Stimulated activated CD4-positive, alpha-beta T cell treated with anti-CD3 and anti-CD28 coated beads, Interleukin-15, amount 100 ng/mL, for 1 hour (primary cell): ENCODE measurements at places on chromosomes 2 and 18.
A peak's percentile ranks its signal among the peaks of the same experiment; 100 is the strongest.

GRCh38 chr2:232075080-232075479, 113.6 kb downstream of the DIS3L2 start:
- DNase-seq, result no peak

- peak; percentile 37 for DNase-seq
These were observed 18.2 kb upstream of the PCBP1 start for GRCh38 chr2:70069049-70069448.

DNA sequence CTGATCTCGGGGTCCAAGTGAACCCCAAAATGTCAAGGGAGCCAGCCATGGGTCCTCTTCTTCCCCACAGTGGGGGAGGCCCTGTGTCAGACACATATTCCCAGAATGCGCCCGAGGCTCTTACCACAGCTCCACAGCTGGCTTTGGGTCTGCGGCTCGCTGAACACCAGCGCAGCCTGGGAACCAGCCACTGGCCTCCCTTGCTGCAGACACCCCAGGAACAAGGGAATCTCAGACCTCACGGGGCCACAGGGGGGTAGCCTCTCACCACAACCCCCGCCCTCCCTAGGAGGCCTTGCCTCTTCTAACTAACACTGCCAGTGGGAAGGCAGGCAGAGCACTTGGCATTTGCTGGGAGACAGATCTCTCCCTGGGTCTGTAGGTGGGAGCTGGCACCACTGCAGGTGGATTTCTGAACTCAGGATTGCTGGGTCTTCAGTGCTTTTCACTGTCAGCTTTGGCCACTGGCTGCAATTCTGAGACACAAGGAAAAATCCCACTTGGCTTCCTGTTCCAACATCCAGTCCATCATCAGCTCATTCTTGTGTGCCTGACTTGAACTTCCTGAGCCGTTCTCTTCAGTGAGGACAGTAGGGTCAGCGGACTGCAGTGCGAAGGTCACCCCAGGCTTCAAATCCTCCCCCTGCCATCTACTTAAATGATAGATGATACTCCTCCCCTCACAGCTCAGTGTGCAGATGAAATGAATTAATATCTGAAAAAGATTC, 128.7 kb downstream of the CAPN13 start:
- DNase-seq, result no peak

DNA sequence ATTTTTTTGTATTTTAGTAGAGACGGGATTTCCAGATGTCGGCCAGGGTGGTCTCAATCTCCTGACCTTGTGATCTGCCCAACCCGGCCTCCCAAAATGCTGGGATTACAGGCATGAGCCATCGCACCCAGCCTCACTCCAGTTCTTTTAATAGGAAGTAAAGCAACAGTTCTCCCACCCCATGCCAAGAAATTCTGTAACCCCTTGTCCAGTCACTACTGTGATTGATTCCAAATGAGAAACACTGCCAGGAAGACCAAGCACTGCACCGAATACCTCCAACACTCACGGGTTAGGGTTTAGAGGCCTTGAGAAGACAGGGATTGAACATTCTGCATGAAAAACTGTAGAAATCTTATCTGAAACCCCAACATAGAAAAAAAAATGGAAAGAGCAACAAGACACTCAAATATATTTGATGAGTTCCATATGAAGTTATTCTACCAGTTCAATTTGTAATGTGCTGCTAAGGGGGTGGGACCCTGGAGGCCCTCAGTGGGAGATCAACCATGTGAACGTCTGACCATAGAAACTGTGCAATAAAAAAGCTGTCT, 48.2 kb upstream of the BIN1 start:
- DNase-seq, result no peak

GRCh38 chr2:148546270-148546669, 98.3 kb upstream of the EPC2 start:
- no peak for DNase-seq

- no peak for DNase-seq
These were observed 54.2 kb downstream of the ZEB2 start for GRCh38 chr2:144465749-144466148.

GRCh38 chr2:189763908-189764661, 1.5 kb upstream of the OSGEPL1 start:
- DNase-seq, result no peak

DNA sequence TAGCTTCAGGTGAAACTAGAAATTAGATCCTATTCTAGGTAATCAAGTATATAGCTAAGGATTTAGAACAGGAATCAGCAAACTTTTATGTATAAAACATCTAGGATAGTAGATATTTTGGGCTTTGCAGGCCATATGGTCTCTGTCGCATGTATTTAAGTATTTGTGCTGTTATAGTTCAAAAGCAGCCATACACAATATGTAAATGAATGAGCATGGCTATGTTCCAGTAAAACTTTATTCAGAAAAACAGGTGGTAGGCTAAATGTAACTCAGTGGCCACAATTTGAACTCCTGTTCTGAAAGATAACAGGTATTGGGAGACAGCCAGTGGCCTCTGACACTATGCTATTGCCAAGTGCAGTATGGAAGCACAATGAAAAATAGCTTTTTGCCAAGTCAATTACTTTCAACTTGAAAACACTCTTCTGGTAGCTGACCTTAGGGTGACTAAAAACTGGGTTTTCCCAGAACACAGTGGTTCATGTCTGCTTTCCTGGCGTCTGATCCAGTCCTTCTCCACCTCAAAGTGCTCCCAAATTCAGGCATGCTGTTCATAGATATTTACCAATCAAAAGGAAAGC, 304.7 kb upstream of the SYT4 start:
- DNase-seq, result no peak

GRCh38 chr2:203490391-203490790, 44.7 kb downstream of the RAPH1 start:
- no peak for DNase-seq

DNA sequence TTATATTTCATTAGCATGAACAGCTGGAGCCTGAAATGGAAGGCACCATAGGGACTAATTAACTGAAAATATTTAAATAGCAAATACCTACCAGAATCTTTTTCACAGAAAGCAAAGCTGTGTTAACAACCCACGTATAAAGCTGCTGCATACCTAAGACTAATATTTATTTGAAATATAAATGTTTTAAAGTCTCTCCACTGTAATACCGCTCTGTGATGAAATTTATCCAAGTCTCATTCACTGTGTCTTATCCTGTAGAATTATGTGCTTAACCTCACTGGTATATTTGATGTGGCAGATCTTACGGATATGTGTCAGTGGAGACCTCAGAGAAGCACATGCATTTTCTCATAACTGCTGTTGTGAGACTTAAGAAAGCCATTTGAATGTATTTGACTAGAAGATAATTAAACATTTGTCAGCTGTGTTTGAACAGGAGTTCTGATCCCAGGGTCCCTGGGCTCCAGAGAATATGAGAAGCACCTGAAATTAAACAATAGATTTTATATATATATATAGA, 373.3 kb downstream of the ZNF804A start:
- DNase-seq, result no peak

GRCh38 chr2:25674077-25674362, 643 bp upstream of the DTNB start:
- DNase-seq, result no peak

GRCh38 chr2:239824046-239824694, 201.0 kb downstream of the NDUFA10 start:
- DNase-seq, result no peak

- DNase-seq, result no peak
These were observed 215.3 kb downstream of the RND3 start for GRCh38 chr2:150271952-150272802.

DNA sequence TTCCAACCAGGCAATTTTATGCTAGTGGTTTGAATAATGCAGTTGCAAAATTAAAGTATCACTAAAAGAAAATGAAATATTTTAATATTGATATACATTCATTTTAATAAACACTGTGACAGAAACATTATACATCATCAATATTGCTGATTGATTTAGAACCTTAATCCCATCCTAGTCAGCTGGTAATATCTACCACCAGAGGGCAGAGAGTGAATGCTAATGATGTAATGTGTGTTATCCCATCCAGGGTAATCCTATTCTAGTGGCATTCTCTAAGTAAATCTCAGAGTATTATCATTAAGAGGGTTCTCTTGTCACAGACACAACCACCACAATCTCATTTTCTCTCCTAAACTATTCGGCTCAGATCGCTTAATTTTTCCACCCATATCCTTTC, 477.4 kb downstream of the CPS1 start:
- no peak for DNase-seq

DNA sequence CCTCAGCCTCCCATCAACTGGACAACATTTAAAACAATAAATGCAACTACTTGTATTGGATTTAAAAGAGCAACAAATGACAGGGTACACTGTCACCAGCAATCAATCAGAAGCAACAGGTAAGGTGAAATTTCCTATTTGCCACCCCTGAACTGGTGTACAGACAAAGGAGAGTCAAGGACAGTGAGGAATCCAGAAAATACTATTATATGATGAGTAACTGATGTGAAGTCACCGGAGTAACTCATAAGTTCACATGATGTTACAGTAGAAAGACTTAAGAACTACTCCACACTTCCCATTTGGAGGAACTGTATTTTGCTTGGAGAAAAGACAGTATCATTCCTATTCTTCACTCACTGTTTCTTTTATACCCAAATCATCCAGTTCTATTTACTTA, 4.1 kb upstream of the STAT1 start:
- no peak for DNase-seq

- no peak for DNase-seq
These were observed 67.8 kb downstream of the TTC32 start for GRCh38 chr2:19833978-19834377.

DNA sequence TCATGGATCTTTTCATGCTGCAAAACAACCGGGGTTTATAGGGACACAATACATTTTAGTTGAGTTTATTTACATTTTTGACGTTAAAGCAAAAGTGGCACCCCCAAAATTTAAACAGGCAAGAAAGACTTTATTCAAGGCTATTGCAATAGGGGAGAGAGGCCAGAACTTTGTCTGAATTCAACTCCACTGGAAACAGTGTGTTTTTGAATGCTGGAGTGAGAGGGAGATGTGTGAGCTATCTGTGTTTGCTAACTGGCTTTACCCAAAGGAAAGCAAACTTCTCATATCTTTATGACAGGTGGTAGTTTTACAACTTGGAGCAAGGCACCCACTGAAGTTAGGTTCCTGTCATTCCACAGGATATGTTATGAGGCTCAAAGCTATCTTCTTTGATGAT, 207.4 kb downstream of the AGPS start:
- no peak for DNase-seq

DNA sequence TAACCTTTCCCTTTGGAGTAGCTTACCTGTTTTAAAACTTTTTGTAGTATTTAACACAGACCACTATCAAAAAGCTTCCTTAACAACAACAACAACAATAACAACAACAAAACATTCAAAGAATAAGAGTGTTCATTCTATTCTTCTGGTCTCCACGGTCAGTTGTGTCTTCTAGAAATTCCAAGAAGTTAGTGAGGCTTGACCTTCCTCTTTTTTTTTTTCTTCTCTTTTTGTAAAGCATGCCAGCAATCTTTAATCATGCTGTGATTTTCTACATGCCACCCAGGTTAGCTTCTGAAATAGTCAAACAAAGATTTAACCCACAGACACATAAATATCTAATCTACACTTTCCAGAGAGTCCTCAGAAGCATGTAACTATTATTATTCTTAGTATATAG, 28.4 kb upstream of the KLHL14 start:
- DNase-seq, result no peak

DNA sequence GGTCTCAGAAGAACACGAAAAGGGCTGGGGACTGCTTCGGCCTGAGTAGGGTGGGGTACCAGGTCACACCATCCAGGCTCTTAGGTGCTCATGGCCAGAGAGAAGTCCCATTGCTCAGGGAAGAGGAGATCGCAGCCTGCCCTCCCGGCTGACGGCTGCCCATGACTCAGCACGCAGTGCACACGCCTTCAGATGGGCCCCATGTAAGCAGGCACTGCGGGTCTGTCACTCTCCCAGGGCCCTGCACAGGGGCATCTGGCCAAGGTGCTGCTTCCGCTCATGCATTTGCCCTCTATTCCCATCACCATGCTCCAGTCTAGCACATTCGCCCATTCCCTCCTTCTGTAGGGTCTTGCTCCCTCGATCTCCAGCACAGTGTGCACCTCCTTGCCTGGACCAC, 34.7 kb downstream of the SFXN5 start:
- DNase-seq, result no peak

DNA sequence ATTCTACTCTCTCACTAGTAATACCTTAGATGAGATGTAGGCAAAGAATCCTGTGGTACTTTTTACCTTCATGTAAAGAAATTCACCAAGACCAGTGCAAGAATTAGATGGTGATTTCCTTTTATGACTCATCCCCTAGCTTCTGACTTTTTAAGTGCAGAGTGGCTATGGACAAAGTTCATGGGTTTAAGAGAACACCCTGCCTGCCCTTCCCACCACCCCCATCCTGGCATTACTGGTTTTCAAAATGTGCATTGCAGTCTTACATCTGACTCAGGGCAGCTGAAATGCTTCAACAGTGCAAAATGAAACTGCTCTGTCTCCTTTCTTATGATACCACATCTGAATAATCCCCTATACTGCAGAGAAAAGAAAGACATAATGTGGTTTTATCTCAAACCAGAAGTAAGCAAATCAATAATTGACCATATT, 22.6 kb downstream of the MAIP1 start:
- no peak for DNase-seq

DNA sequence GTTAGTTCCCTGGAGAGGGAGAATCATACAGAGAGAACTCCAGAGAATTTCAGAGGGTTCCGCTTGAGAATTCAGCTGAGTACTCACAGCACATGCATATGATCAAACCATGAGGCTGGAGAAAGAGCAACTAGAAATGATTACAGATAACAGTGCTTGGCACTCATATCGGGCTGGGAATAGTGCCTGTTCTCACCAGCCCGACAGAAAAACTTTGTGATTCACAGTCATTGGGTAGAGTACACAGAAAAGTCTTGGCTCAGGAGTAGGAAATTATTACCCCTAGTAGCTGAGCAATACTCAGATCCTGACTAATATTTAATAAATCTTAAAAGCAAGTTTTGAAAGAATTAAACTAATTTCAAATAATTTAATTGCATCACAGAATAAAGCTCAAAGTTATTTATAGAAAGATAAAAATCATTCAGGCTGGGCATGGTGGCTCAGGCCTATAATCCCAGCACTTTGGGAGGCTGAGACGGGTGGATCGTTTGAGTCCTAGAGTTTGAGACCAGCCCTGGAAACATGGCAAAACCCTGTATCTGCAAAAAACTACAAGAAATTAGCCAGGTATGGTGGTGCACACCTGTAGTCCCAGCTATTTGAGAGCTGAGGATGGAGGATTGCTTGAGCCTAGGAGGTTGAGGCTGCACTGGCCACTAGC, 6.8 kb downstream of the WDPCP start:
- DNase-seq, result no peak

- DNase-seq, result no peak
These were observed 663.3 kb upstream of the HS6ST1 start for GRCh38 chr2:128982001-128982400.
